ENCODE measurements at places on chromosomes 7 and 10.

GRCh38 chr10:78642269-78642816 is 426.4 kb upstream of the ZMIZ1 start:
- no peak for DNase-seq

GRCh38 chr10:125375210-125375609 is 214.8 kb upstream of the CTBP2 start:
- no peak for DNase-seq

DNA sequence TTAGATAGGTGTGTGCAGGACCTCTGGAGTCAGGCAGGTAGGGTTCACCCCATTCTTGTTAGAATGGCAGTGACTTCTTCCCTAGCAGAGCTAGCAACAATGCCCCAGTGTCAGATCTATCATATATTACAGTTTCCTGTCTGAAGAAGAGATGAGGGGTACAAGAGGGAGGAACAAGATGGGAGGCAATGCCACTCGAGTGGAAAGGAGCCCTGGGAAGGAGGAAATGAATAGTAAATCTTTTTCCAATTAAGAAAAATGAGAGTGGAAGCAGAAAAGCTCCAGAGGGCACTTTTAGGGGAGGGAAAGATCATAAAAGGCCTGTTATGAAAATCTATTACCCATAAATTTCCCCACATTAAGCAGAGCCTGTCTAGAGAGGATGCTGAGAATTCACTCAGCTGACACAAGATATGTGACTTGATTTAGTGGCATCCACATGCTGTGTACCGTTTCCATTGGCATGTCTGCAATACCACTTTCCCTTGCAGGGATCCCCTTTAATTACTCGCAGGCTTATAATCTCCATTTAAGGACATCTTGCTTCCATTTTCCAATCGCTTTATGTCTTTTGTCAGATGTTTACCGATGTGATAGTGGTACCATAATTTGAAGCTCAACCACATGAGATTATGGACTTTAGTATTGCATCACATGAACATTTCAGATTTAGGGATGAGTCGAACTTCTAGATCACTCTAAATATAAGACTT is 70.0 kb upstream of the AGBL3 start:
- no peak for DNase-seq

DNA sequence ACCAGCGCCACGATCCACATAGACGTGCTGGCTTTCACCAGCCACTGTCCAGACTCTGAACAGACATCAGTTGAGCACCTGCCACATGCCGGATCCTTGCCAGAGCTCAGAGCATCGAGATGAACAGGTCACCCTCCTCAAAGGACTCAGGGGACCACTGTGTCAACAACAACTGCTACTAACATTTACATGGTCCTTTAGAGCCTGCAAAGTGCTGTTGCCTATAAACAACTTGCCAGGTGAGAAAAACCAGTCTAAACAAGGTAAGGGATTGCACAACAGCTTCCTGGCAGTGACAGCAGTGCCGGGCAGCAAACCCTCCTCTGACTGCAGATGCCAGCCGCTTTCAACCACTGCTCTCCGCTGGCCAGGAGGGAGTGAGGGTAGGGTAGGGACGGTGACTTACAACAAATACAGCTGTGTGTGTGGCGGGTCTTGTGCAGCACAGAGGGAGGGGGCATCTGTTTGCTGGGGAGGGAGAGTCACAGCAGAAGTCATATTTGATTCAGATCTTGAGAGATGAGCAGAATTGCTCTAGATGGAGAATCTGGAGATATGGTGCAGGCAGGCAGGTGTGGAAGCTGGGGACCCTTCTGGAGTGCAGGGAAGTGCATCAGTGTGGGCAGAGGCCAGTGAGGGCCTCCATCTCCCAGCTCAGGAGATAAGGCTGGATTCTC is 32.8 kb upstream of the RHEB start:
- no peak for DNase-seq

- no peak for DNase-seq
These were observed 5.9 kb downstream of the FOXK1 start for GRCh38 chr7:4687956-4688355.

- DNase-seq: no peak
These were observed 97.5 kb upstream of the PHYHIPL start for GRCh38 chr10:59078978-59079377.

- DNase-seq: no peak
These were observed 21.4 kb downstream of the EXOC4 start for GRCh38 chr7:133274265-133274664.

- DNase-seq: no peak
These were observed 279.5 kb downstream of the CELF2 start for GRCh38 chr10:11297136-11297535.

DNA sequence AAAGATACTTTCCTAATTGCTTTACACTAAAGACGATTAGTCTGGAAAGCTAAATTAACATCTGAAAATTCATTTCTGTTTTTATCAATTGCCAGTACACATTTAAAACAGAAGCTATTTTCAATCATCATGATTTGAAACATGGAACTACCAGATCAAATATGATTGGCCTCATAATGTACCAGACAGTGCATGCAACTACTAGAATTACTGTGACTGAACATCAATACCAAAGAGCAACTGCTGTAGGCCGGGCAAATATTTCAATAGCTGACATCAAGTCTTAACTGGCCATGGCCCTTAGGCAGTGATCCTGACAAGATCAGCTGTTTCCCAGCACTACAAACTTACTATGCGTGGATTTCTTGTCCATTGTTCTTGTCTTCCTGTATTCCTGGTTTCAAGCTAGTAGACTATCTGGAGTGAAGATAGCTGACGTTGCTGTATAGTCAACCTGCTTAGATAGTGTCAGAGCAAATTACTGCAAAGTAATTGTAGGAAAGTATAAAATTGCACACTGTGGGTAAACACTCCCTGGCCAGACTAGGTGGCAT is 21.7 kb upstream of the WNT16 start:
- no peak for DNase-seq

GRCh38 chr7:91872069-91872468 is 8.4 kb downstream of the MTERF1 start:
- no peak for DNase-seq

- no peak for DNase-seq
These were observed 2.4 kb downstream of the PURB start for GRCh38 chr7:44882899-44883298.

DNA sequence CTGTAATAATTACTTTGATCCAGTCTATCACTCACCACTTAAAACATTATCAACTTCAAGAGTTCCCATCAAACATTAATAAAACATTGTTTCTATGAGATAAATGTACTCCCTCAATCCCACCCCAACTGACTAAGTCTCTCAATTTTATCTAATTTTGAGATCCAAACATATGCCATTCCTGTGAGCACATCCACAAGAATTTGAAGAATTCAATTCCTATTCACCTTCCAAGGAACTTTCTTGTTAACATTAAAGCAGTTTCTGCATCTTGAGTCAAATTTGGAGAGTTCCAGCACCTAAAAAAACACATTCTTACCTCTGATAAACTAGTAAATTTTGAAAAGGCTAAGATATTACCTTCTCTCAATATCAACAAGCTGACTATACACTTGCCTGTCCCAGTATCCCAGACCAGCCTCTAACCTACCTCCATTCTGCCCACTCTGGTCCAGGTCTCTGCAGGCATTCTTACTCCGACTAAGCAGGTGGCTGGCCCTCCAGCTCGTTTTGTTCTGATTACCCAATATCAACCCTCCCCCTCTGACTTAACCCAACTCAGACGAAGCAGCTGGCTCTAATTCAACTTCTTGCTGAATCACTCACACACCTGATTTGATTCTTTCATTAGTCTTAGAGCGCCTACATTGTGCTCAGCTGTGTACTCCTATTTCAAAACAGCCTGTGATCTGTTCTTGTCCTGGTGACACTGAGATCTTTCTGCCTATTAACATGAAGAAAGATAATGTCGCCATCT is 275.2 kb downstream of the IPMK start:
- DNase-seq: no peak

GRCh38 chr10:51683031-51683691 is 16.2 kb downstream of the CSTF2T start:
- no peak for DNase-seq

DNA sequence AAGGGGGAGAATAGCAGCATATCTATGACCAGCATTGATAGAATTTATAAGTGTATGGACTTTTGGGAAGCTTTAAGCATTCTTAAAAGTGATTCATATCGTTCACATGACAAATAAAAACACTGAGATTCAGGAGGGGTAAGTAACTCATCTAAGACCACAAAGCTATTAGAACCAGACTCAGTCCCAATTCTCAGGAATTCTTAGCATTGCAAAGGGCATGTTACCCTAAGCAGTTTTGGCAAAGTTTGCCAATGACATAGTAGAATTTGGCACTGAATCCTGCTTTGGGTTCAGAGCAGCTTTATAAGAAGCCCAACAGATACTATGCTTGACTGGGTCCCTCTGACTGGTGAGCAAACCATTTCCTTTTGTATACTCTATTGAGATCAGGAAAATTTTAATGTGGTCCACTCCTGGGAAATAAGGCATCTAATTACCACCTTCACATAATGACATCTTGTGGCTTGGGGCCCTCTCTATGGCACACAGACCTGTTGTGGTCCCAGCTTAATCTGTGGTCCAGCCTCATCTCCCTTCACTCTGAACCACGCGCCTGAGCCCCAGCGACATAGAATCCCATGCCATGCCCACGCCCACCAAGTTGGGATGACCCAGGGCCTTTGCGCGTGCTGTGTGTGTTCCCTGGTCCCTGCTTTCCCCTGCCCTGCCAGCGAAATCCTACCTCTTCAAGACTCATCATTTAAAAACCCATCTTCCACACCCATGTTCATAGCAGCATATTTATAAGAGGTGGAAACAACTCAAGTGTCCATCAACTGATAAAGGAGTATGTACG is 37.5 kb upstream of the DOCK1 start:
- DNase-seq: no peak

DNA sequence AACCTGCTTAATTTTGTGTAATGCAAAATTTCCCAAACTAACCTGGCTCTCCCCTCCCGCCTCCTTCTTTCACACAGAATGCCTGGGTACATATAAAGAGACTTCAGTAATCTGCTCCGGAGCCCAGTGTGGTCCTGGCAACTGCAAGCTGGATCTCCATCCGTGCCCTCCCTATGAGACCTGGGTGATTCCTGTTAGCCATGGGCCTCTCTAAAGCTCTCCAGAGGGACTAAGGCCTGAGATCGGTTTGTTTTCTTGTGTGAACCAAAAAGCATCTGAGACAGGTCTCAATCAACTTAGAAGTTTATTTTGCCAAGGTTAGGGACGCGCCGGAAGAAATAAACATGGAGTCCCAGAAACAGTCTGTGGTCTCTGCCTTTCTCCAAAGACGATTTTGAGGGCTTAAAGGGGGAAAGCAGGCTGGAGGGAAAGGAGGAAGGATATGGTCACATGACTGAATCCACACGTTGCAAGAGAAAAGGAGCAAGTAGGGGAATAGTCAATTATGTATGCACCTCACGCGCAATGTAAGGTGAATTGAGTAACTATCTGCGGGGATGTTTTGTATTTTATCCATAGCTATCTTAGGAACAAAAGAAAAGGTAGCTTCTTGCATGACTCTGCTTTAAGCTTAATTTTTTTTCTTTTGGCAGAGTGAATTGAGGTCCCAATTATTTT is 46.2 kb upstream of the CCDC3 start:
- no peak for DNase-seq

DNA sequence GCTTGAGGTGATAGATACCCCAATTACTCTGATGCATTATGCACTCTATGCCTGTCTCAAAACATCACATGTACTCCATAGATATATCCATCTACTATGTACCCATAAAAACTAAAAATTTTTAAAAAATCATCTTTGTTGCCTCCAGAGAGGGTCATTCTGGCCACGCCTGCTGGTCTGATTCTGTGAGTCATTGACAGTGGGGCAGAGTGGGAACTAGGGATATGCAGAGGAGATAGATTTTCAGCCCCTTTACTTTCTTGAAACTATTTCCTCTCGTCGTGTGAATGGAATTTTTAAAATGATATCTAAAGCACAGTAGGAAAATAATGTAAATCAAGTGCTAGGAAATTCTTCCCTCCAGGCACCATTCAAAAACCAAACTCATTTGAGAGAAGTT is 715.0 kb upstream of the NRP1 start:
- no peak for DNase-seq

- DNase-seq: no peak
These were observed 2.0 kb downstream of the PIP4K2A start for GRCh38 chr10:22712211-22712955.

DNA sequence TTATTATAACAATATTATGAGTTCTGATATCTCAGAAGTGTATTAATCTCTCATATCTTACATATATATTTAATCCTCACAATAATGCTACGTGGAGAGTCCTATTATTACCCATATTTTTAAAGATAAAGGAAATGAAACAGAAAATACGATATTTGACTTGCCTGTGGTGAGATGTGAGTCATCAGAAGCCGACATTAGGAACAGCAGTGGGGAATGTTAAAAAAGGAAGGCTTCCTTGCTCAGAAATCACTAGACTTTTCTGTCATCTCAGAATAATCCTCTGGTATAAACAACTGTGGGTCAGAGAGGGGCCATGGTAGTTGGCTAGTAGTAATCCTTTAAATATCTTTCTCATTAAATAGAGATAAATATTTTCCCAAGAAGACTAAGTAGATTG is 402.3 kb upstream of the PCDH15 start:
- no peak for DNase-seq

GRCh38 chr7:155073922-155074321 is 3.8 kb downstream of the HTR5A start:
- DNase-seq: no peak

- no peak for DNase-seq
These were observed 180.4 kb downstream of the EXOC4 start for GRCh38 chr7:133433165-133433812.

DNA sequence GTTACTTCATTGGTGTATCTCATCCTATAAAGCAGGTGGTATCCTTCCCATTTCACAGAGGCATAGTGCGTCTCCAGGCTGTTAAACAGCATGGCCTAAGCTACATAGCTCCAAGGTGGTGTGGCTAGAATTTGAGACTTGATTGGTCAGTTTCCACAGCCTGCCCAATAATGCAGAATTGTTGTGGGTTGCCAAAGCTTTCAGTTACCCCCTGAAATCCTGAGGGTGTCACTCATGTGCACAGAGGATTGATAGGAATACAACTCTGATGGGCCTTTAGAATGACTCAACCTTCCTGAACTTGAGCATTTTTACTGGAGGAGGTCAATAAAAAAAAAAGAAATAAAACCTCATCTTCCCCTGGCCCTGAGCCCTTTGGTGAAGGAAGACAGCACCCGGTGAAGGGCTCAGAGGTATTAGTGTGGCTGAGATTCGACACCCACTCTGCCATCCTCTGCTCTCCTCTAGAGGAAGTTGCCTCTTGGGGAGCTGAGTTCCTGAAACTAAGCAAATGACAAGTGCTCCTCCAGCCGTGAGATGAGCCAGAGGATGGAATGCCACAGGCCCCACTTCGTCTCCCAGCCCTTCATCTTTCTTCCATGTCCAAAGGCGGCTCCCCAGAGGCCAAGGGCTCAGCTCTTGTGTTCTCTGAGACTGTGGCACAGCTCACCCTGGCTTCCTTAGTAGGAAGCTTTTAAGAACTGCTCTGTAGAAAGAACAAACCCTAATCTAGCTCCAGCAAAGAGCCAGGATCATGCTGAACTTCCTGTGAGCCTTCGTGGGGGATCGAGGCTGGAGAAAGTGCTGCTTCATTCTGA is 1.0 kb downstream of the ACSL5 start:
- no peak for DNase-seq
